Cardiac septum (tissue), 1 donor: ENCODE measurements at places on chromosomes 5 and 9. TPM values are rescaled to one million over a fixed set of nuclear protein-coding genes. Genes with fewer than 3 reads are reported as not detected.

PPP2R2B gene
- total RNA-seq = 7.9 TPM

SHOC1 gene
- not detected for total RNA-seq

DNA sequence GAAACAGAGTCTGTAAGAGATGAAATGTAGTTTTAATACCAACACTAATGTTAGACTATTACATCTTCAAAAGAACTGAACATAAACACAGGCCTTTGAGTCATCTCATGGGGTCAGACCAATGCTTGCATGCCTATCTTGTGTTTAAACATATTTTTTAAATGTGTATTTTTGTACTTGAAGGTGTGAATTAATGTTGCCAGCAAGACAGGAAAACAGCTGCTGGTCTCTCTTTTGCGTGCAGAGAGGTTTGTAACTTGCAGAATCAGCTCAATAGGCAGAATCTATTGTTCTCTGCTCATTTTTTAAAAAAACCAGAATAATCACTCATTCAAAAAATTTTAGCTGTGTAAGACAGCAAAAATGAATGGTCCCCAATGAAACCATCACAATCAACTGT is 180.2 kb downstream of the ALDH1A1 start:
- no peak for DNase-seq

NSD1 gene
- 53.9 TPM for total RNA-seq

DNA sequence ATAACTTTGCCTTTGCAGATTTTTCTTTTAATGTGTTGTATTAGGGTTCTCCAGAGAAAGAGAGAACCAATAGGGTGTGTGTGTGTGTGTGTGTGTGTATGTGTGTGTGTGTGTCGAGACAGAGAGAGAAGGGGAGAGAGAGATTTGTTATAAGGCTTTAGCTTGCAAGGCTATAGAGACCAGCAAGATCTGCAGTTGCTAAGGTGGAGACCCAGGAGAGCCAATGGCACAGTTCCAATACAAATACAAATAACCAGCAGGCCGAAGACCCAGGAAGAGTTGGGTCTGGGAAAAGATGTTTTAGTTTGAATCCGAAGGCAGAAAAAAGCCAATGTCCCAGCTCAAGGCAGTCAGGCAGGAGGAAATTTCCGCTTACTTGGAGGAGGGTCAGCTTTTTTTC is 23.0 kb downstream of the TMOD1 start:
- DNase-seq = no peak

ANKRD34B gene
- total RNA-seq = not detected

DNA sequence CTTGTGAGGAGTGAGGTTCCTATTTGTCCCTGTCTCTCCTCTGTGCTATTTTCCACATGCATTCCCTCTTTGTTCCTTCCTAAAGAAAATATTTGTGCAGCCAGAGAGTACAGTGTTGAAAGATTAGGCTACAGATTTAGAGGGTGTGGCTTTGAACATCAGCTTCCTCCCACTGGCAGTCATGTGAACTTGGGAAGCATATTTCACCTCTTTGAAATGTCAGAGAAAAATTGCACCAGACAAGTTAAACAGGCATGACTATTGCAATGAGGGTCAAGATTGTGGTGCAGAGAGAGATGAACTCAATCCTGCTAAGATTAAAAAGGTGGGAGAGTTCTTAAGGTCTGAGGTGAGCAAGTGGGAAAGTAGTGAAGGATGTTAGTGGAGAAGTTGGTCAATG is 641.0 kb downstream of the DNAH5 start:
- no peak for DNase-seq

DNA sequence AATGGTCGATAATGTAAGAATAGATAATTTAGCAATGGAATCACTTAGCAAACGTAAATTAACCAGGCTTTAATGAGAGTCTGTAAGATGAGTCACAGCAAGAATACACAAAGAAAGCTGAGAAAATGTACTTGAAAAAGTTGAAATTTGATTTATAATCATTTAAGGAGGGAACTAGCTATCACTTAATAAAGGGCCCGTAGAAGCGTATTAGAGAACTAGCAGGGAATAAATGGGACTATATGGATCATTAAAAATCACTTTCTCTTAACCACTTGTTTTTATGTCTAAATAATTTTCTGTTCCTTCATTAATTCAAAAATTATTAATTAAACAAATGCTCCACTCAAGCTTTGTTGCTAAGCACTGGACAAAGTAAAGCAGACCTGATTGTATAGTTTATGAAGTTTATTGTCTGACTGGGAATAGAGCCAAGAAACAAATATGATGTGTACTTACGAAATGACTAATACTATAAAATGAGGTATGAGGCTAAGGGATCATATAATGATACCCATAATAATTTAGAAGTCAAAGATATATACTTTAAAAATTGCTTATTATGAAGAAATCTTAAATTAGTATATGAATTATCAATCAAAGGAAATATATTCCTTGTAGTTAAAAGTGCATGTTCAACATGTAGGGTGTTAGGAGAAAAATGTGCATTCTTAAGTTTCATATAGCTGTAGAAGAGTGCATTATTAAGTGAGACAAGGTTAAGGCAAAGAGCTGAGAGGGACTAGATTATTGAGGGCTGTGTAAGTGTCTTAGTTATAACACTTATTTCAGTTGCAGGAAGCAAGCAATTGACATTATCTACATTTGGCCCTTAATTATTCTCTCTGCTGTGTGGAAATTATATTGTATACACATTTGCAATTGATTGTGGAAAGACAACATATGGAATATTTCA is 196.8 kb downstream of the PRDM9 start:
- DNase-seq = no peak

GRCh38 chr9:130751631-130752355 is 58.2 kb downstream of the EXOSC2 start:
- DNase-seq = no peak

- no peak for DNase-seq
These were observed 714.9 kb upstream of the MEF2C start for GRCh38 chr5:89597878-89598277.

SLIT3 gene
- 16.6 TPM for total RNA-seq

DNA sequence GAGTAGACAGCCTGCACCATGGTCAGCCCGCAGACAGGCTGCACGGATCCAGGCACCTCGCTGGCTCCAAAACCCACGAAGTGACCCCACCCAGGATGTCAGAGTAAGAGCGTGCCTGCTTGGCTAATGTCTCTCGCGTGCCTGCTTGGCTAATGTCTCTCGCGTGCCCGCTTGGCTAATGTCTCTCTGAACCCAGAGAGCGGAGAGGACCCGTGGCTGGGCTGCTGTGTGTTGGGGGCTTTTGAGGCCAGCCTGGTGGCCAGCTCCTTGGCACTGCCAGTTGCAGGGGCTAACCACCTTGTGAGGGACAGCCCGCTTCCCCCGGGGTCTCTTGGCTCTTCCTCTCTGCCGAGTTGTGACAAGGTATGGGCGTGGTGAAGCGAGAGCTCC is 8.9 kb upstream of the RXRA start:
- DNase-seq = peak; percentile 67

PCDHA9 gene
- 0.03 TPM for total RNA-seq

DNA sequence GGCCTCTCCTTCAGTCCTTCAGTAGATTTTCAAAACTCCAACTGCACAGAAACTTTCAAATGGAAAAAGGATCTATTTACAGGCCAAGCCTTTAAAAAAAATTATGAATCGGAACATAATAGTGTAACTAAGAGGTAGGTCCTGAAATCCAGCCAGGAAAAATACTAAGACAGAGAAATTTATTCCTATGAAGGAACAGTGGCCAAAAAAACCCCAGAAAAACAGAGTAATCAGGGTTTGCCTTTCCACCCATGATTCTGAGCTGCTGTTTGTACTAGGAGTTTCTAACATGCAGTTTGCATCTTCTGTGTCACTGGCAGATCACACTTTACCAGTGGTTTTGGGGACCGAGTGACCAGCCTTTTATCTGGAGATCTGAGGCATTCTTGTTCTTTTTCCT is 93.1 kb upstream of the TMED7 start:
- no peak for DNase-seq

DNA sequence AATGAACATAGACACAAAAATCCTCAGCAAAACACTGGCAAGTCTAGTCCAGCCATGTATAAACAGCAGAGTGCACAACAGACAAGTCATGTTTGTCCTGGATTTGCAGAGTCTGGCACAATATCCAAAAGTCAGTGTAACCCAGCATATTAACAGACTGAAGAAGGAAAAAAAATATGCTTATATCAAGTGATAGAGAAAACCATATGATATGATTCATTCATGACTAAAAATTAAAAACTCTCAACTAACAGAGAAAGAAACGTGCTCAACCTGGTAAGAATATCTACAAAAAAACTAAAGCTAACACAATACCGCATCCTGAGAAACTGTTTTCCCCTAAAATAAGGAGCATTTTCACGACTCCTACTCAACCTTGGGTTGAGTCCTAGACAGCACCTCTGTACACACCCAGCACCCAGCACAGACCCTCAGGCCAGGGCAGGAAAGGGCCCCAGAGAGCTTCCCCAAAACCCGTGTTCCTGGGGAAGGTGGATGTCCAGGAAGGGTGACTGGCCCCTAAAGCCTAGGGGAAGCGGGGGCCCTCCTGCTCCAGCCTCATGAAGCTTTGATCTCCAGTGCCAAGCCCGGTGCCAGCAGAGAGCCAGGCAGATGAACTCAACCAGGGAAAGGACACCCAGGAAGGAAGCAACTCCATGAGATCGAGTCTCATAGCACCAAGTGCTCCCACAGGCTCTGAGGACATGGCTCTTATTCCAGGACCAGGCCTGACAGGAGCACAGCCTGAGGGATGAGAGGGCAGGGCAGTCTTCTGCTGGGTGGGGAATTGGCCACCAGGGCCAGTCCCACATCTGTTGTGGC is 38.9 kb downstream of the ADAMTS2 start:
- peak; percentile 36 for DNase-seq

DNA sequence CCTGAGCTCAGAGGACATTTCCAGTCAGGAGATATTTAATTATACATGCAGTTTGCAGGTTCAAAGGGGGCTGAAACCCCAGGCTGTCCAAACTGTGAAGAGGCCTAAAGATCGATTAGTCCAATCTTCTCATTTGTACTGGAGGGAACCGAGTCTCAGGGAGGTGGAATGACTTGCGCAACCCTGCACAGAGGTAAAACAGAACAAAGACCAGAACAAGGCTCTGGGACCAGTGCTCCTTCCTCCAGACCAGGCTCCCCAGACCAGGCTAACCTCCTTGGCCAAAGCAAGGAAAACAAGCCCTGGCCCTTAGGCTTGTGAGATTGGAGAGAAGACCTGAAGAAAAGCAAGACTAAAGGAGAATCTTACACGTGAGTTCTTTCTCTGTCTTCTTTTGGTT is 120.8 kb downstream of the ENC1 start:
- no peak for DNase-seq

GRIN3A gene
- 0.11 TPM for total RNA-seq

FAM153A gene
- 9.3 TPM for total RNA-seq

ANKRD20A1 gene
- 0.59 TPM for total RNA-seq

DNA sequence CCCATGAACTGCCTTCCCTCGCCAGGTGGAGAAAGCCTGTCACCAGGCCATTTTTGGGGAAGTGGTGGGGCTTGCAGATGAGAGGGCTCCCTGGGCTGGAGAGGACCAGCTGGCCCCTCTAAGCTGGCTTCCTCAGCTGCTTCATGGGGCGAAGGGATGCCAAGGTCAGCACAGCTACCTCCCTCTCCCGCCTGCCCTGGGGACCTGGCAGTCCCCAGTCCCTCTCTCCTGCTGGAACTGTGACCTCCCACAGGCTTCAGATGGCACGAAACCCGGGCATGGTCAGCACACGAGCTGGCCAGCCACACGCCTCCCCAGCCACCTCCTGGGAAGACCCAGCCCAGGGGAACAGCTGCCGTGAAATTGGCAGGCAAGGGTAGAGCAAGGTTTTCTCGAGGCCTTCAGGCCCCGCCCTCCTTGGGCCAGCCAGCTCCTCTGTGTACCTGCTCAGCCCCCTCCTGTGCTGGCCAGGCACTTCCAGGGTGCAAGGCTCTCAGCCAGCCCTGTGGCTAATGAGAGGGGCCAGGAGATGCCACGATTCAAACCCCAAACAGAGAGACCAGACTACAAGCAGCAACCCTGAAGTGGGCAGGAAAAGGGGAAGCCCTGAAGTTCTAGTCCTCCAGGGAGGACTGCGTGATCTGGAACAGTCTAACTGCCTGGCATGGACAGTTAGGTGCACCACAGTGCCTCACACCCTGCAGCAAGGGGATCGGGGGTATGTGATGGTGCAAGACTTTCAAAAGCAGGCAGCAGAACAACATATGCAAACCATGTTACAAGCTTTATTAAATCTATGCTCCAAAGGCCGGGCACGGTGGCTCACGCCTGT is 12.9 kb downstream of the PLPP7 start:
- DNase-seq = no peak

DNA sequence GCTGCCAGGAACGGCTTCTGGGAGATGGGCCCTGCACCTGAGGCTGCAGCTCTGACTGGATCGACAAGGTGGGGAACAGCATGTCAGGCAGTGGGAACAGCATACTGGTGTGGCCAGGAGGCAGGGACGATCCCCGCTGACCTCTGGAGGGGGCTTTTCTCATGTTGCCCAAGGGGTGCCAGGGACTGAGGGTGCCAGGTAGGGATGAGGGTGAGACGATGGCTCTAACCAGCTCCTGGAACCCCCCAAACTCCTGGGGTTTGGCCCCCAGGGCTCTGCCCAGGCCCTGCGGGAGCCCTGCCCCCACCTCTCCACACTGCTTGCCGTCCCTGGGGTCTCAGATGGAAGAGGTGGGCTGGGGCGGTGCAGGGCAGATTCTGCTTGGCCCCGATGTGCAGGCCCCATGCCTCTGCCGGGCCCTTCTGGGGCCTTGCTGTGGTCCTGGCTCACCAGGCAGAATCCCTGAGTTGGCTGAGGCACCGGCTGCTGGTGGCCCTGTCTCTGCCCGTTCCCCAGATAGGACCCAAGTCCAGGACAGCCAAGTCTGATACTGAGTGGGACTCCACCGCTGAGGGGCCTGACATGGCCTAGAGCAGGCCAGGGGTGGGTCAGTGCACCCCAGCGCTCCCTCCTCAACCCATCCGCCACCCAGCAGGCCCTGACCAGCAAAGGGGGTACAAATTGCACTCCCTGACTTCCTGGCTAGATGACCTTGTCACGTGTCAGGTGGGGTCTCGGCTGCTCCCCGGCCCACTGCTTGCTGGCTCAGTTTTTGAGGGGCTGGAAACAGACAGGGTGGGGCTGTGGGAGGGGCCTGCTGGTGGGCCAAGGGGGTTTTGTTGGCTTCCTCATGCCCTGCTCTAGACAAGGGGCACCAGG is 28.4 kb upstream of the RNF130 start:
- DNase-seq = peak; percentile 46

DNA sequence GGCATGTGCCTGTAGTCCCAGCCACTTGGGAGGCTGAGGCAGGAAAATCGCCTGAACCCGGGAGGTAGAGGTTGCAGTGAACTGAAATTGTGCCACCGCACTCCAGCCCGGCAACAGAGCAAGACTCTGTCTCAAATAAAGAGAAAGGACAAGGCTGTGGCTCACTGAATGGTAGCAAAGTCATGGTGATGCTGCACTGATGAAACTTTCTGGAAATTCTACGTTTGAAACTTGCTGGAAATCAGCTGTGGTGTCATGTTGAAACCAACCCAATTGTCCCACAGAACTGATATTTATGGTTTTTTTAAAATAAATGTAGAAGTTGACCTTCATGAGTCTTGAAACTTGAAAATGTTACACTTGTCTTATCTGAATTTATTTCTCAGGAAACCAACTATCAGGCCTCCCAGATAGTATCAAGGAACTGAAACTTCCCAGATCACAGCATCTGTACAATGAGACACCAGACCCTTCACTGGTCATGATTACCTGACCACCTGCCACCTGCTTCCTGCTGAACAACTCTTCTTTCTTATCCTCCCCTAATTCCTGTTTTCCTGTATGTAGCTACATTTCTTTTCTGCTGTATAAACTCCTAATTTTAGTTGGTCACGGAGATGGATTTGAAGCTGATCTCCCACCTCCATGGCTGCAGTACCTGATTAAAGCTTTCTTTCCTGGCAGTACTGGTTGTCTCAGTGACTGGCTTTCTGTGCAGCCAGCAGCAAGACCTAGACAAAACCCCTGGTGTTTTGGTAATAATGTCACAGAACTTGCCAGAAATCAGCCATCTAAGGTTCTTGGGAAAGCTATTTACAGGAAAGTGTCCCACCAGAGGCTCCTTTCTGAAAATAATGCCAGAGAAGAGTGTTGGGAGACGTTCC is 5.6 kb upstream of the TBC1D13 start:
- no peak for DNase-seq
